ENCODE measurements at places on chromosomes 3 and 15. TPM values are rescaled to one million over a fixed set of nuclear protein-coding genes. Genes with fewer than 3 reads are reported as not detected.

DNA sequence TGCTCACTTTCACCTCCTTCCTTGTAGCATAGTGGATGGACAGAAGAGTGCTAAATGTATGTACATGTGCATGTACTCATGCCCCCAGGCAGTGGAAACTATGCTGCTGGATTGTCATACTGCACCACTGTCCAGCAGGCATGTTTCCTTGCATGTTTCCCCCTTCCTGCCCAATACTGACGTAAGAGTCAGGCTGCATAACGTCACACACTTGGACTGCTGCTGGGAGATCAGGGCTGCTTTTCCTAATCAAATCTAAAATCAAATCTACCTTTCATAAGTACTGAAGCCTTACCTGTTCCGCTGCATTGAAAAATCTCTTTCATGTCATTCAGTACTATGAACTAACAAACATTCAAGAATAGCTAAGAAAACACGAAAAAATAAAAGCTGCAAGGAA, 67.9 kb upstream of the ROBO1 start:
- no peaks in the 10 kb centered on the region for H3K36me3 ChIP-seq
- H3K4me1 ChIP-seq = no peaks in the 10 kb centered on the region
- H3K27me3 ChIP-seq = no peaks in the 10 kb centered on the region
- DNase-seq = no peak
- H3K4me3 ChIP-seq = no peak overlapping the region
- no peak overlapping the region for H3K27ac ChIP-seq

GRCh38 chr15:40028193-40028592, 10.8 kb downstream of the SRP14 start:
- H3K27ac ChIP-seq = peak overlapping the region; percentile 47
- peaks cover 15% of the 10 kb centered on the region for H3K4me1 ChIP-seq
- H3K4me3 ChIP-seq = no peak overlapping the region
- H3K36me3 ChIP-seq = peaks cover 84% of the 10 kb centered on the region
- DNase-seq = no peak

DNA sequence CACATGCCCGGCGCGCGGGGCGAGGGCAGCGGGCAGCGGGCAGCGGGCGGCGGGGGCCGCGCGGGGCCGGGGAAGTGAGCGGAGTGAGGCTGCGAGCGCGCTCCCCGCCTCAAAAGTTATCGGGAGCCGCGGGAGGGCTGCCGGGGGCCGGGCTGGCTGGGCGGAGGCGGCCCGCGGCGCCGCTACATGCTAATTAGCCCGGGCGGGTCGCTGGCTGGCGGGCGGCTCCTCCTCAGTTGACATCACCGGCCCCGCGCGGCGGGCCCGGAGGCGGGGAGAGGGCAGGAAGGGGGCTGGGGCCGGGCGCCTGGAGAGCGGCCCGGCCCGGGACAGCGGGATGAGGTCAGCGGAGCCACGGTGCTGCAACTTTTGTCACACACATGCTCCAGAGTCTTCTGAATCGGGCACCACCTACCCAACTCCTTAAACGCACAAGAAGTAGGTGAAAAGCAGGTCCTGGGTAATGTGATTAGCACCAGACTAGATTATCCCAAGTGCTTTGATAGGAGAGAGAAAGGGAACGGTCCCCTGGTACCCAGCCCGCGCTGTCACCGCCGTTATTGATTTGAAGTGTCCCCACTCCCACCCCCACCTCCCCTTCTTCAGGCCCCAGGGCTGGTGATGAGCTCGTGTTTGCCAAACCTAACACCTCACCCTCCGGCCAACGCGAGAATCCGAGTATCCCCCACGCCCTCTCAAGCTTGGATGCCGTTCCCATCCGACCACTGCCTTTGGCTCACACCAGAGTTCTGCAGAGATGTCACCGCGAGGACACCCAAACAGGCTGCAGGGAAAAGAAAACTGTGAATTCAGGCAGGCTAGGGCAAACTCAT, at the start of gene HEG1:
TSS of gene HEG1 (minus strand) at position 85 of the 833 bp plus-strand sequence. CDS start 107 bp downstream, outside the sequence.
- H3K36me3 ChIP-seq = no peaks in the 10 kb centered on the region
- H3K27me3 ChIP-seq = no peaks in the 10 kb centered on the region
- H3K27ac ChIP-seq = peak within 1 kb of the TSS; percentile 93

DNA sequence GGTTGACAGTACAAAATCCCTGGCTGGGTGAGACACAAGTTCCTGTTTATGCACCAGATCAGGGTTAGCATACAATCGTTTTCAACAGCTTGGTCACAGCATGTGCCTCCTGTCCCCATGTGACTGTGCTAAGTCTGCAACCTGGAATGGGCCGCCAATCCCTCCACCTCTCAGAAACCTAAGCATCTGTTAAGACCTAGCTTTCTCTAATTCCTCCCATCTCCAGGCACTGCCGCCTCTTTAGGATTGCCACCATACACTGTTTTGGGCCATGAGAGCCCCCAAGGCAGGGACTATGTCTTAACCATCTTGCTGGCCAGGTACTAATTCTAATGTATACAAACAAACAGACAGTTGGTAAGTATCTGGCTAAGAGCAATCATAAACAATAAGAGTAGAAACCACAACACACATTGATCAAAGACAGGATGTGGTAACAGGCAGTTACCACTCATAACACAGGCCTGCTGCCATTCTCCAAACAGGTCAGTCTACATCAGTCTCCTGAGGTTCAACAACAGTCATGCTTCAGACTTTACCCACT, 25.6 kb downstream of the SEC22C start:
- H3K36me3 ChIP-seq = peaks cover 74% of the 10 kb centered on the region
- H3K4me3 ChIP-seq = no peak overlapping the region
- H3K27me3 ChIP-seq = no peaks in the 10 kb centered on the region
- H3K27ac ChIP-seq = no peak overlapping the region
- DNase-seq = no peak

GRCh38 chr3:183460081-183461055, 31.9 kb upstream of the MCF2L2 start:
- no peak overlapping the region for H3K4me3 ChIP-seq
- no peak for DNase-seq
- no peak overlapping the region for H3K27ac ChIP-seq
- H3K27me3 ChIP-seq = no peaks in the 10 kb centered on the region
- no peaks in the 10 kb centered on the region for H3K4me1 ChIP-seq

- no peak overlapping the region for H3K4me3 ChIP-seq
- no peak overlapping the region for H3K27ac ChIP-seq
- DNase-seq = no peak
- H3K4me1 ChIP-seq = no peaks in the 10 kb centered on the region
- no peaks in the 10 kb centered on the region for H3K36me3 ChIP-seq
These were observed 290.9 kb downstream of the C3orf38 start for GRCh38 chr3:88440701-88441100.

GRCh38 chr3:151219056-151219455, 16.0 kb upstream of the GPR171 start:
- H3K4me1 ChIP-seq = peaks cover 24% of the 10 kb centered on the region
- no peak overlapping the region for H3K4me3 ChIP-seq
- no peaks in the 10 kb centered on the region for H3K36me3 ChIP-seq
- H3K27me3 ChIP-seq = no peaks in the 10 kb centered on the region

- no peaks in the 10 kb centered on the region for H3K4me1 ChIP-seq
- DNase-seq = no peak
- no peak overlapping the region for H3K4me3 ChIP-seq
These were observed 341.8 kb upstream of the TBL1XR1 start for GRCh38 chr3:177538750-177539730.

- H3K4me1 ChIP-seq = no peaks in the 10 kb centered on the region
- no peaks in the 10 kb centered on the region for H3K36me3 ChIP-seq
- DNase-seq = no peak
- H3K27me3 ChIP-seq = no peaks in the 10 kb centered on the region
- no peak overlapping the region for H3K27ac ChIP-seq
These were observed 529.2 kb downstream of the TUSC7 start for GRCh38 chr3:117238806-117239205.

GNB4 gene
- 36.0 TPM for total RNA-seq

DCLK3 gene
- total RNA-seq = 0.08 TPM

FANCD2OS gene
- total RNA-seq = not detected

TOP2B gene
- 67.2 TPM for total RNA-seq

LRRC2 gene
- total RNA-seq = 7.0 TPM

AVEN gene
- total RNA-seq = 18.9 TPM

SNTN gene
- total RNA-seq = not detected
